Kidney tubule cell (primary cell): ENCODE measurements at places on chromosomes 1 and 21.

DNA sequence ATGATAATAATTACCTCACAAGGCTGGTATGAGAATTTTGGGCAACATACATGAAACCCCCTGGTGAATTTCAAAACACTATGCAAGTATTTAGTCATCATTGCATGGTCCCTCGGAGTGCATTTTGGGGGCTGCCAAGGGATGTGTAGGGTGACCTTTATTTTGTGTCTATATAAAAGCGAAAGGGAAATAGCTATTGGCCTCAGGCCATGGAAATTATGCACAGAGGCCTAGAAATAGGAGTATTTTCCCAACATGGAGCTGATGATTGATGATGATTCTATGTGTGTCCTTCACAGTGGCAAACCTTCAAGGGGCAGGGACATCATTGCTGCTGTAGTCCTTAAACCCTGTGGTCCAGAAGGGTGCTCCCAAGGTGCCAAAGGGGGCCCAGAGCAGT lies 265.5 kb downstream of the ST6GALNAC3 start:
- DNase-seq, result no peak

- DNase-seq, result no peak
Observed at GRCh38 chr21:18148401-18148800, 96.2 kb upstream of the CHODL start.

GRCh38 chr21:15221799-15222386 lies 157.1 kb upstream of the NRIP1 start:
- DNase-seq, result peak; percentile 94

DNA sequence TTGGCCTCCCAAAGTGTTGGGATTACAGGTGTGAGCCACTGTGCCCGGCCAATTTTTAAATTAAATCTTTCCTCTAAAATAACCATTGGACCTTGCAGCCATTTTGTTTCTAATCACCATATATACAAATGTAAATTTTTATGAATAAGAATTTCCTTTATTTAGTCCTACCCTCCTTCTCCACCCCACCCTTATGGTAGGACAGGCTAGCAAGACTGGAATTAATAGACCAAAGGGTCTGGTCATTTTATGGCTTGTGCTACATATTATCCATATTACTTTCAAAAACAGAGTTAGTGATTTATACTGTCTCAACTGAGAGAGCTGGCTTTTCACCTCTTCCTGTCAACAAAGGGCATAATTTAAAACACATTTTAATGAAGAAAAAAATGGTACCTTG lies 26.5 kb downstream of the L1TD1 start:
- no peak for DNase-seq

- no peak for DNase-seq
Observed at GRCh38 chr1:233281711-233282581, 13.6 kb downstream of the PCNX2 start.

DNA sequence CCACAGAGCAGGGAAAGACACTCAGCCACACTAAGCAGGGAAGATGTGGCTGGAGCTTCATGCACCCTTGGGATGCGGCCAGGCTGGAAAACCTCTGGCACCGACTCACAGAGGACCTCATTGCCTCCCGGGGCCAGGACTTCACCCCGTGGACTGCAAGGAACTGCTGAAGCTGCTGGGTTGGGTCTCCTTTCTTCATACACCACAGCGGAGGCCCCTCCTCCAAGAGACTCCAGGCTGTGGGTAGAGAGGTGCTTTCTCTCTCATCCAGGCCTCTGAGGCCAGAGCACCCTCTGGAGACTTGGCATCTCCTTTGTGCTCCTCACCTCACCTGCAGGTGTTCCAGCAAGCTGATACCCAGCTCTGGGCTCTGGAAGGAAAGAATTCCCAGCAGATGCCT lies 76.0 kb upstream of the EDN2 start:
- no peak for DNase-seq

- peak; percentile 67 for DNase-seq
Observed at GRCh38 chr21:42570841-42571387, 57.3 kb downstream of the SLC37A1 start.

- DNase-seq, result no peak
Observed at GRCh38 chr1:228851193-228851592, 115.9 kb downstream of the RHOU start.

- DNase-seq, result peak; percentile 31
Observed at GRCh38 chr1:211517006-211517405, 25.0 kb upstream of the RD3 start.

DNA sequence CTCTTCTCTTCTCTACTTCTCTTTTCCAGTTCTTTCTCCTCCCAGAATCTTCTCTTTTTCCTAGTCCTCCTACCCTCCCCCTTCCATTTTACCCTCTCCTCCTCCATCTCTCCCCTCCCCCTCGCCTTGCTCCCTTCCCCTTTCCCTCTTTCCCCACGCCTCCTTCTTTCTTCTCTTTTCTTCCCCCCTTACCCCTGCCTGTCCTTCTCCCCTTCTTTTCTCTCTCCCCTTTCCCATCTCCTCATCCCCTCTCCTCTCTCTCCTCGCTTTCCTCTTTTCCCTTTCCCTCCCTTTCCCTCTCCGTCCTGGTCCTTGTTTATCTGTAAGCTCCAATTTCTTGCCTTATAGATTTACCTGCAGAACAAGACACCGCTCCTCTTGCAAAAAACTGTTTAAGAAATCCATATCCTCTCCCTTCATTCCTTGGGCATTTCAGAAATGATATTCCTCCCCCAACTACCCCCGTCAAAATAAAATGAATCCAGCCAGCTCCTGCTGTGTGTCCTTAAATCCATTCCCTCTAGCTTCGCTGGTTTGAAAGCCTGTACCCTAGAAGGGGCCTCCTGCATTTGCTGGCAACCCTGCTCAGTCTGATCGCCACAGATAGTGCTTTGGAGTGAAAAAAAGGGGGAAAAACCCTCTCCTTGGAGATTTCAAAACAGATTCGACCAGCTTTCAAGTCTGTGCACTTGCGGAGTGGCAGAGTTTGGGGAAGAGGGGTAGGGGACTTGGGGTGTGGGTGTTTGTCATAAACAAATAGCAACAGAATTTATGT lies 89.4 kb downstream of the PAPPA2 start:
- DNase-seq, result no peak

GRCh38 chr1:59903141-59903754 lies 23.3 kb downstream of the CYP2J2 start:
- peak; percentile 39 for DNase-seq

GRCh38 chr1:53621144-53621543 lies 117.8 kb downstream of the GLIS1 start:
- DNase-seq, result no peak

DNA sequence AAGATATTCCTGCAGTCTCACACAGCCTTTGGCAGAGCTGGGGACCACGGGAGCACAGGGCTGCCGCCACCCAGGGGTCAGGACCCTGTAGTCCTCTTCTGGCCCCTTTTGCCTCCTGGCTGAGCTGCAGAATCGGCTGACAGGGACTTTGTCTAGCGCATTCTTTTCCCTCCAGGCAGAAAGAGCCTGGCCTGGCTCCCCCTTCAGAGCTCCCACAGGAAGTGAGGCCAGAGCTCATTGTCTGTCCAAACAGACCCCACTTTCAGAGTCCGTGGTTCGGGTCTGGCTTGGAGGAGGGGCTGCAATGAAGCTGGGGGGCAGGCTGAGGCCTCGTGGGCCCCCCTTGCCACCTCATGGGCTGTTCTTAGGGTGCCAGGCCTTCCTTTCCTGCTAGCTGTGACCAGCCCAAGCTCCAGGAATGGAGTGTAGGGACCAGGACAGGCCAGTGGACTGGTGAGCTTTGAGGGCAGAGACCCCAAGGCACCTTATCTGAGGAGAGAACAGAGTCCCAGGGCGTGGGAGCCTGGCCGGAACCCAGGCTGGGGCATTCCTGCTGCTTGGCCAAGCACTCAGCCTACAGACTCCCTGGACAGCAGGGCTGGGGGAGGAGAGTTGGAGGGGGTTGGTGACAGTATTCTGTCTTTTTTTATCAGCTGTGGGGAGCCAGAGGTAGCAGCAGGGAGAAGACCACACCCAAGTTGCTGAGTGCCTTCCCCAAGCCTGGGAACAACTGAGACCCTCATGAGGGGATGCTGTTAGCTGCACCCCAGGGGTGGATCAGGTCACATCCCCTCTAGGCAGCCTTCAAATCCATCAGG lies 4.7 kb downstream of the CELSR2 start:
- peak; percentile 82 for DNase-seq

GRCh38 chr1:15276691-15277446 lies 29.8 kb downstream of the FHAD1 start:
- no peak for DNase-seq

DNA sequence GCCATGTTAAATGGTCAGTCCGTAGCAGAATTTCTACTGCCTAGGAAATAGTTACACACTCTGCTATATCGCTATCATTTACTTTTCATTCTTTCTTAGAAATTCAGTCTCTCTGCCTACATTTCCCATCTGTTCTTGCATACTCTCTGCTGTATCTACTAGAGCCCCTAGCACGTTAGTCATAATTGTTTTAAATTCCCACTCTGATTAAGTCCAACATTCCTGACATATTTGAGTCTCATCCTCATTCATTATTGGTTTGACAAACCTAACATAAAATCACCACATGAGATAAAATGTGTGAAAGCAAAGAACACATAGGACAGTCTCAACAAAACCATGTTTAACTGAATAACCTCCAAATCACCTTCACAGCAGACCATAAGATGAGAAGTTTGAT lies 513.6 kb downstream of the PLPP3 start:
- peak; percentile 54 for DNase-seq

DNA sequence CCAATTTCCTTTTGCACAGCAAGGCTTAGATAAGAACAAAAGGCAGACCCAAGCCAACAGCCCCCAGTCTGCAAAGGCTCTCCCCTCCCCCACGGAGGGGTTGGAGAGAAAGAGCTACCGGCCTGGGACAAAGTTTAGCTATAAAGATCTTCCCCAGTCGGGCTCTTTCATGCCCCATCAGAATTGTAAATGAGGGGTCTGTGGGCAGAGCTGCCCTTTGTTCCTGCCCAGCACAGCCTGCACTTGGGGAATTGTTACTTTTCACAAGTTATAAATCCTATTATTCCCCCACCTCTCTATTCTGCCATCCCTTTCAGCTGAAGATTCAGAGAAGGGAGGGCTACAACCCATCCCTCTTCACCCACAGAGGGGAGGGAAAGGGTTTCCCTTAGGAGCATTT lies 3.5 kb downstream of the MYCL start:
- DNase-seq, result no peak

DNA sequence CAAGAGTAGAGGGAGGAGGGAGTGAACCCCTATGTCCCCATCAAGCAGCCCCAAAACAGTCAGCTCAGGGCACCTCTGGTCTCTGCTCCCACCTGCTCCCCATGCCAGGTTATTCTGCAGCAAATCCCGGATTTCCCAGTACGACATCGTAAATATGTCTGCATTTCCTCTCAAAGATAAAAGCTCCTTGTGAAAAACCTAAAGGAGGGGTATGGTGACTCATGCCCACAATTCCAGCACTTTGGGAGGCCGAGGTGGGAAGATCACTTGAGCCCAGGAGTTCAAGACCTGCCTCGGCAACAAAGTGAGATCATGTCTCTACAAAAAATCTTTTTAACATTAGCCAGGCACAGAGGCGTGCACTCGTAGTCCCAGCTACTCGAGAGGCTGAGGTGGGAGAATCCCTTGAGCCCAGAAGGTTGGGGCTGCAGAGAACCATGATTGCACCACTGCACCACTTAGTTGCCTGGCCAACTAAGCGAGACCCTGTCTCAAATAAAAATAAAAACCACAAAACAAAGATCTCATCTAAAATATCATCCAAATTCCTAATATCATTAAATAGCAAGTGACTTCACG lies 7.1 kb downstream of the ACOT7 start:
- peak; percentile 55 for DNase-seq

GRCh38 chr1:55047611-55048010 lies 8.3 kb downstream of the PCSK9 start:
- no peak for DNase-seq

DNA sequence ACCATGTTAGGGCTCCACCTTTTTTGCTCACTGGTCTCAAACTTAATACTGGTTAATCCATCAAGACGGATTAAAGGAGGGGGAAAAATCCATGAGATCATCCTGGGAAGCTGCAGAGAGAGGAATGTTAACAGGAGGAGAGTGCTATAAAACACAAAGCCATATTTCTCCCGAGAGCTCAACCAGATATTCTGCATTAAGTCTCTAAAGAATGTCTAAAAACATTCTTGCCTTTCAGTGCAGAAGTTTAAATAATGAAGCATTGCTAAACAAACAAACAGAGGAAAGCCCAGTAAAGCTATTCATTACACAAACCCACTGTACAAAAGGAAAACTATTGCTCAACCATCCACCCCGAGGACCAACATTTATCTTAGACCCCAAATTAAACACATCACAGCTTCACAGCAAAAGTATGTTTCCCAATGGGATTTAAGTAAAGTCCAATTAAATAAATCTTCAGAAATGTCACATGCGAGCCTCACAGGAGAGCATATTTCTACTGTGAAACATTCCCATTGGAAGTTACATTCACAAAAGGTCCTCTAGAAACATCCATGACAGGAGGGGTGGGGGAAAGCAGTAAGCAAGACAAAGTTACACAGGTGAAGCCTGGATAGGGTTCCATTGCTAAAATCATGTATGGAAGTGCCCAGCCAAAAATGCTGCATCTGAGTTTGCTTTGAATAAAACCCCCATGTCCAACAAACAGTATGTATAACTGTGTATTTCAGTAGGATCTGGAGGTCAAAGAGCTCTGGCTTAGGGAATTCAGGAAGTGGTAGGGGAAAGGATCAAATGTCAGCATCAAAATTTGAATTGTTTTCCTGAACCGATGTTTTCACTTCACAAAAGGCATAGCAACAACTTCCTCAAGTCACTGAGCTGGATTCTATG lies 23.3 kb downstream of the DUSP10 start:
- no peak for DNase-seq

- DNase-seq, result no peak
Observed at GRCh38 chr1:5554111-5554510, 438.1 kb downstream of the NPHP4 start.

- DNase-seq, result peak; percentile 94
Observed at GRCh38 chr1:225655509-225656258, 2.8 kb upstream of the ENAH start.

DNA sequence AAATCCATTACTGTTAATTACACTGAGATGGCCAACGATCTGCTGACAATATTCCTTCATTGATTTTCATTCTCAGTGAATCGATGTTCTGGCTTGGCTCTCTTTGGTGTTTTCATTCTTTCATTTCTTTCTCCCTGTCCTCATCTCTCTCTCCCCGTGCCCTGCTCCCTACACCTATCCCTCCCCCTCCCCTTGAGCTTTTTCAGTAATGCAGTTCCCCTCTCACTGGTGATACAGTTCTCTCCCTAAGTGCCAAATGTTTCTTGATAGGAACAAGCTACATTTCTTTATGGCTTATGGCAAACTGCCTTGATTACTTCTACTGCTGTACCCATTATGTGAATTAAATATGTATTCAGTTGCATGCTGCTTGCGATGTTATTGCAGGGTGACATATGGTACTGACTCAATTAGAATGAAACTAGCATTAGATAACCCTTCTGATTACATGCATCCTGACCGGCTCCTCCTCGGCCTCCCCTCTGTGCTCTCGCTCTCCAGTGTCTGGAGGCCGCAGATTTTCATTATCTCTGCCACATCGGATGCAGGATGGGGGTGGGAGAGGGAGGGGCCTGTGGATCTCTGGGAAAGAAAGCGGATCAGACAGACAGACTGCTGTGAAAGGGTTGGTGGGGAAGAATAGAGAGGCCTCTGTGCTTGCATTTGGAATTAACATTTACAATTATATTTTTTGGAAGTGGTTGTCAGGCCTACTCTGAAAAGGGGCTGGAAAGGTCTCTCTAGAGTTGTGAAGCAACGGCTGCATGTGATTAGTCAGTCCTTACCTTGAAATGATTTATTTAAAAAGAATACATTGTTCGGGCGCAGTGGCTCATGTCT lies 130.9 kb downstream of the PBX1 start:
- no peak for DNase-seq

GRCh38 chr1:66172272-66172671 lies 361.7 kb upstream of the SGIP1 start:
- no peak for DNase-seq
